C1 segment of cervical spinal cord (tissue), 14 donors: ENCODE measurements at places on chromosomes 1 and 21.

- no peak for DNase-seq
Measured at GRCh38 chr1:97120806-97121205, 399.2 kb downstream of the PTBP2 start.

DNA sequence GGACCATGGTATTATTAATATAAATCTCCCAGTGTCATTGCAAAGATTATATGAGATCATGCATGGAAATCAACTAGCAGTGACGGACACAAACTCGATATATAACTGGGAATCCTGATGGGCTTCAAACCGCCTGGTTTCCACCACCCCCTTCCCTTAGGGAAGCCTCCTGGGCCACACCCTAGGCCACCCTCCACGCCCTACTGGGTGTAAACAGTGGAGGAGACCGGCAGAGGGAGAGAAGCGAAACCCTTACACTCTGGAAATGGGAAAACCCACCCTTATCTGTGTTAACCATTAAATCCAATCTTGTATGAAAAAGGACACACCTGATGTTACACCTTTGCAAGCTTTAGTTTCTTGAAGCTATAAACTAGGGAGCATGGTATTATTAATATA lies 595 bp upstream of the ZNHIT6 start:
- peak; percentile 2 for DNase-seq

- DNase-seq, result no peak
Measured at GRCh38 chr1:30449003-30449402, 274.4 kb downstream of the MATN1 start.

DNA sequence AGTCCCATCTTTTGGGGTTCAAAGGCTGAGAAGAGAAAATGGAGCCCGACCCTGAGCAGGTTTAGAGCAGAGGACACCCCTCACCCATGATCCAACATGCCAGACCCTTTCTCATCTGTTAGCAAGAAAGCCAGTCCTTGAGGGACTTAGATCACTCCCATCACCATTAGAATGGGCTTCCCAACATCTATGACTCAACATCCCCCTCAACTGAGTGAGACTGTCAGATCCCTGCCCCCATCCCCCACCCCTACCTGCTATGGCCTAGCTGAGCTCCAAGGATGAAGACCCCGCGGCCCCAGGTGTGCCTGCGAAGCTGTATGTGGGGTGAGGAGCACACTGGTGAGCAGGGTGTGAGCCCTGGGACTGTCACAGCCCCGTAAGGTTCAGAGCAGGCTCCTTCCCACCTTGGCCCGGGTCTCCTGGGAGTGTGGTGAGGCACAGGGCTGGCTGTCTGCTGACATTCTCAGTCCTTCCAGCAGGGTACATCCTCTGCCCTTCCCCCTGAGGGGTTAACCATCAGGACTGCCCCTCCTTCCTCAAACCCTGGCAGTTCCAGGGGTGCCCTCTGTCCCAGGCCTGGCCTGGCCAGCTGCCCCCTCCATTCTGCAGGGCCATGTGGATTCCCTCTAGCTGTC lies 21.4 kb upstream of the BLACAT1 start:
- no peak for DNase-seq

DNA sequence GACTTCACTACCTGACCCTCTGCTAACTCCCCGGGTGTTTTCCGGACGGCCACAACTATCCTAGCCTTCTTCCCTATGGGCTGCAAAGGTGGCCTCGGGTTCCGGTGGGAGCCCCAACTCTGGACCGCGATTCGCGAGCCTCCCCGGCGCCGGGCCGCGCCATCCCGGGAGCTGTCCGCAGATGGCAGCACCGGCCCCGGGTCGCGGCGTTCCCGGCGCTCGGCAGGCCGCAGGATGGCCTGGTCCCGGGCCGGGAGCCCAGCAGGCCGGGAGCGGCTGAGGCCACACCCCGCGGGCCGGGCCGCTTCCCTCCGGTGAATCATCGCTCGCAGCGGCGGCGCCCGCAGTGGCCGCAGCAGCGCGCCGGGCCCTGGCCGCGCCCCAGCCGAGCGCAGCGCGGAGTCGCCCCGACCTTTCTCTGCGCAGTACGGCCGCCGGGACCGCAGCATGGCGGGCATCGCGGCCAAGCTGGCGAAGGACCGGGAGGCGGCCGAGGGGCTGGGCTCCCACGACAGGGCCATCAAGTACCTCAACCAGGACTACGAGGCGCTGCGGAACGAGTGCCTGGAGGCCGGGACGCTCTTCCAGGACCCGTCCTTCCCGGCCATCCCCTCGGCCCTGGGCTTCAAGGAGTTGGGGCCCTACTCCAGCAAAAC lies at the start of gene CAPN2:
CAPN2 (plus strand) TSS at position 346 of the 656 bp plus-strand sequence; CDS start at position 448, 102 bp downstream.
- DNase-seq, result peak; percentile 64

DNA sequence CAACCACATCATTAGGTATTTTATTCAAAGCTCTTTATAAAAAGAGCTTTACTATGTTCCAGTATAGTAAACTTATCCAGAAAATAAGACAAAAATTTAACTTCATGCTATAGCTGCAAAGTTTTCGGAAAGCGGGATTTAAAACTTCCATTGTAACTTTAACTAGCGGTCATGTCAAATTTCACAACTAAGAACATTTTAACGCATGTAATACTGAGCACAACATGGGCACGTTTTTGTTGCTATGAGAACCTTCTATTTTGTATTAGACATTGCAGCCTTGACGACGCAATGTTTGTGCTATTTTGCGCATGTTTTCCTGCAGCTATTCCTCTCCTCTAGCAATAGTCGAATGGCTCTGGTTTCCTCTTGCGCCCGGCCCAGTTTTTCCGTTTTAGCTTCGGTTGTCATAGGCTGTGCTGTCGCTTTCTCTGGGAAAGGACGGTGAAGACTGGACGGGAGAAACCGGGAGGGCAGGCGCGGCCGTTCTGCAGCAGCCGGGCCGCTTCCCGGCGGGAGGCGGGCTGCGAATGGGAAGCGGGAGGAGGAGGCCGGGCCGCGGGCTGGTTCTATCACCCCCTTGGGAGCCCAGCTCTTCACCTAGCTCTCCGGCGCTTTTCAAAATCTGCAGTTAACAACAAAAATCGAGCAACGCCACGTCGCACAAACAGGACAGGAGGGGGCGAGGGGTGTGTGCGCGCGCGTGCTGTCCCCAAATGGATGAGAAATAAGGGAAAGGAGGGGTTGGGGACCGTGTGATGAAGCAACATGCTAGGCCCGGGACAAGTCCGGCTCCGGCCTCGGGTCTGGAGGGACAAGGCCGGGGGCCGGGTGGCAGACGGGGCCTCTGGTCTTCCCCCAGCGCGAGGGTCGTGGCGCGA lies 105.3 kb upstream of the HNRNPU start:
- peak; percentile 88 for DNase-seq
